ENCODE measurements at places on chromosomes 3 and 15.
A peak's percentile ranks its signal among the peaks of the same experiment; 100 is the strongest.

DNA sequence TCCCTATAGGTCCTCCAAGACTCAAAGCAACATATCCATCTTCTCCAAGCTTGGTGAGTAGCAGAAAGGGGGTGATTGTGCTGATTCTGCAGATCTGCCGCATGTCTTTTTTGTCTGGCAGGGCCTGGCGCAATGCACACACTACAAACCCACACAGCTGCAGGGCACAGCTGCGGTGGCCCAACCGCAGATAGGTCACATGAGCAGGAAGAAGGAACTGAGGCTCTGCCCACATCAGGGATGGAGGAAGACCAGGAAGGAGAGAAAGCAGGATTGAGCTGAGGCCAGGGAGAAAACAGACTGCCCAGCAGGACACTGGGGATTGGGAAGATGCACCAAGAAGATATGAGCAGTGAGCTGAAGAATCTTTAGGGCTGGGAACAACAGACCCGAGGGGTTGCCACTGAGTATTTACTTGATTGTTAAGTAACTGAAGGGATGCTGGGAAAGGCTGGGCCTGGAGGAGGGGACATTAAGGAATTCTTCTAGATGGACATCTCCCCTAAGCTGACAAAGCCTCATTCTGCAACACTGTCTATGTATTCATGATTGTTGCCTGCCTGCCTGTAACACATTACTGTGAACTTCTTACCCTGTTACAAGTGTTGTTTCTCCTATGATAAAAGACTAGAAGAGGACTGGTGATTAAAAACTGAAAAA, 126.7 kb downstream of the MYLK start:
- no peak for DNase-seq

DNA sequence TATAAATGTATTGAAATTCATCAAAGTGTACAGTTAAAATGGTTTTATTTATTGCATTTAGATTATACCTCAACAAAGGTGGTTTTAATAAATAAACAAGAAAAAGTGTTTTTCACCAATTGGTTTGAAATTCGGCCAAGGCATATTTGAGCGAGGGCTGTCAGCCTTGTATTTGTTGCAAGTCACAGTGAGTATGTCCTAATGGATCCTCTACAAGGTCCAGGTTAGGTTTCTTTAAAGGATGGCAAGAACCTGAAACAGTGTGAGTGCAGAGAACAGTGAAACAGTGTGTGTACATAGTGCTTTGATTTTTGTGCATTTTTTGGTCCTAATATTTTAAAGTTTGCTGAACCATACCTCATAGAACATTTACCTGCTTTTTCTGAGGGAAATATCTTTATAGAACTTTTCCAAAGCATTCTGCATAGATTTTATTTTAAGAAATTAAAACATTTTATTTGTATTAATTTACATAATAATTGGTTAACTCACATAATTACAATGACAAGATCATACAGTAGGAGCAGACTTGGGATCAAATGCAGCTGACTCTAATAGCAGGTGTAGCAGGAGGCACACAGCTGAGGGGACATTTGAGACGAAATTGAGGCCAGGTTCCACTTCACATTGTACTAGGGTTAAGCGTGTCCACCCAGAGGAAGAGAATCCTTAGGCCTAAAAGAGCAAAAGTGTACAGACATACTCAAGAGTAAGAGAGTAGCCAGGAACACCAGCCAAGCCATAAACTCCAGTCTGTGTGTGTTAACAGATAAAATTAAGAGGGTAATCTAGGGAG, 428.8 kb upstream of the TPRG1 start:
- no peak for DNase-seq

- DNase-seq = no peak
Measured at GRCh38 chr3:41080141-41080540, 119.2 kb upstream of the CTNNB1 start.

GRCh38 chr3:52246728-52247408, 1.3 kb downstream of the PPM1M start:
- no peak for DNase-seq

DNA sequence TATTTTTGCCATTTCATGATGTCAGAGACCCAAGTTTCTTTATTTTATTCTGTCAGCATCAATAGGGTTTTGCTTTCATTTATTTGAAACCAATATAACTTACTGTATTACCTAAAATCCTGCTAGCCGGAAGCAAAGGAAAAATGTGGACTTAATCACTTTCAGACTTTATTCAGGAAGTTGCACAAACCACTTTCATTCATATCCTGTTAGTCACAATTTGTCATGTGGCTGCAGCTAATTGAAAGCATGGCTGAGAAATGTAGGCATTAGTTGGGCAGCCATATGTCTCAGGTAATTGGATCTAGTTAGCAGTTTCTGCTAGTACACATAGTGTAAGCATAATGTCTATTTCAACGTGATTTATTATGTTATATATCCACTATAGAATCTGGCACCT, 462.3 kb upstream of the SGO1 start:
- no peak for DNase-seq

DNA sequence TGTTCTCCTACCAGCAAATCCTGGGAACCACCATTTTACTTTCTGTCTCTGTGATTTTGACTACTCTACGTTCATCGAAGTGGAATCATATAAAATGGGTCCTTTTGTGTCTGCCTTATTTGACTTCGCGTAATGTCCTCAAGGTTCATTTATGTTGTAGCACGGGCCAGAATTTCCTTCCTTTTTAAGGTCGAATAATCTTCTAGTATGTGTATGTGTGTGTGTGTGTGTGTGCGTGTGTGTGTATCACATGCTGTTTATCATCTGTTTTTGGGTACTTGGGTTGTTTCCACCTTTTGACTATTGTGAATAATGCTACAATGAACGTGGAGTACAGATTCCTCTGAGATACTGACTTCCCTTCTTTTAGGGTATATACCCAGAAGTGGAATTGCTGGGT, 35.3 kb downstream of the STARD5 start:
- no peak for DNase-seq

DNA sequence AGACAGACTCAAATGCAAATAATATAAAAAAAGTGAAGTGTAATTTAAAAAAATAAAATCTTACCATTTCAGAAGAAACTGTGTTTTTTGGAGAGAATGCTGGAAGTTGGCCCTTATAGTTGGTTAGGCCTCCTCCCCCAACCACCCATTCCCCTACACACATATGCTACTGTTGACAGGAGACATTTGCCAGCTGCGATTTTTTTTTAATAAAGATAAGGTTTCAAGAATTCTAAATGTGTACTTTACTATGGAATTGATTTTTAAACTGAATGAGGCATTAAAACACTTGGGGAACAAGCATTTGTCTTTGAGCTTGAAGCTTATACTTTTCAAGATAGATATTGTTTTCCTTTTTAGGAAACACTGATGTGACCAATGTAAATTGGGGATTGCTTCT, 4.4 kb upstream of the SSR3 start:
- no peak for DNase-seq

GRCh38 chr3:83093222-83093572, 1331.8 kb upstream of the GBE1 start:
- no peak for DNase-seq

DNA sequence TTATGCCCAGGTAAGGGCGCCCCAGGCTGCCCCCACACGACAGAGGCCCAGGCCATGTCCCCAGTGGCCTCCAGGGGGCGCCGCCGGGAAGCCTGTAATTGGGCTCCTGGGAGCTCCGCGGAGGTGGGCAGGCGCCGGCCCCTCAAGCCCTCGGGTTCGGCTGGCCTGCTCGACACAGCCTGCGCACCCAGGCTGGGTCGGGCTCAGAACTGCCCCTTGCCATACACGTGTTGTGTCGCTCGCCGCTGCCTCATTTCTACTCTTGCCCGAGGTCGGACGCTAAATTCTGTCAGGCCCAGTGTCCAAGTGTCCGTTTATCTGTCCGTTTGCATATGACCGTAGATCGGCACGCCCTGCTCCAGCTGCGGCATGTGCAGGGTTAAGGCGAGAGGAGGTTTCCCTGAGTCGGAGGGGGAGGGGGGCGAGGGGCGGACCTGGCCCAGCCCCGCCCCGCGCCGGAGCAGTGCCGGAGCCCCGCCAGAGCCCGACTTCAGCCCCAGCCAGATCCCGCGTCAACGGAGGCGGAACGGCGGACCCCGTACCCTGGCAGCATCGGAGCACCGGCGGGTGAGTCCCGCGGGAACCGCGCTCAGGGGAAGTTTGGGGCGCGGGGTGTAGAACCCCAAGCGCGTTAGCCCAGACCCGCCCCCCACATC, at the start of gene KLHDC8B:
TSS of gene KLHDC8B (plus strand) at position 480 of the 656 bp plus-strand sequence. CDS start 1,172 bp downstream, outside the sequence.
- DNase-seq = peak; percentile 96

GRCh38 chr3:64961301-64961700, 273.5 kb upstream of the ADAMTS9 start:
- no peak for DNase-seq

GRCh38 chr3:25902586-25902985, 112.7 kb downstream of the OXSM start:
- DNase-seq = no peak

DNA sequence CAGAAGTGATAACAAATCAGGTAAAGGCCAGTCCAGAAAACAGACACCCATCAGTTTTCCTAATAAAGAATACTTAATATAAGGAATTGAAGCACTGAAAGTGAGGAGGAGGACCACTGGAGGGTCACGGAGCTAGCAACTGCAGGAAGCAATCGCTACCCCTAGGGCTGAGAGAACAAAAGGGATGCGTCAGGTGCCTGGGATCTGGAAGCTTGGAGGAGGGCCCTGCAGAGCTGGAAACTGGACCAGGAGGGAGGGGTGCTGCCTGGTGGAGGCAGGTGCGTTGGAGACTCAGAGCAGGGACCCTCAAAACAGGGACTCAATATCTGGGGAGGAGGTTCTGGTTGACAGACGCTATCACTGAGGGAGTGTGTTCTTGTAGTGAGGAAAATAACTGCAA, 308.1 kb upstream of the RASGRP1 start:
- no peak for DNase-seq

DNA sequence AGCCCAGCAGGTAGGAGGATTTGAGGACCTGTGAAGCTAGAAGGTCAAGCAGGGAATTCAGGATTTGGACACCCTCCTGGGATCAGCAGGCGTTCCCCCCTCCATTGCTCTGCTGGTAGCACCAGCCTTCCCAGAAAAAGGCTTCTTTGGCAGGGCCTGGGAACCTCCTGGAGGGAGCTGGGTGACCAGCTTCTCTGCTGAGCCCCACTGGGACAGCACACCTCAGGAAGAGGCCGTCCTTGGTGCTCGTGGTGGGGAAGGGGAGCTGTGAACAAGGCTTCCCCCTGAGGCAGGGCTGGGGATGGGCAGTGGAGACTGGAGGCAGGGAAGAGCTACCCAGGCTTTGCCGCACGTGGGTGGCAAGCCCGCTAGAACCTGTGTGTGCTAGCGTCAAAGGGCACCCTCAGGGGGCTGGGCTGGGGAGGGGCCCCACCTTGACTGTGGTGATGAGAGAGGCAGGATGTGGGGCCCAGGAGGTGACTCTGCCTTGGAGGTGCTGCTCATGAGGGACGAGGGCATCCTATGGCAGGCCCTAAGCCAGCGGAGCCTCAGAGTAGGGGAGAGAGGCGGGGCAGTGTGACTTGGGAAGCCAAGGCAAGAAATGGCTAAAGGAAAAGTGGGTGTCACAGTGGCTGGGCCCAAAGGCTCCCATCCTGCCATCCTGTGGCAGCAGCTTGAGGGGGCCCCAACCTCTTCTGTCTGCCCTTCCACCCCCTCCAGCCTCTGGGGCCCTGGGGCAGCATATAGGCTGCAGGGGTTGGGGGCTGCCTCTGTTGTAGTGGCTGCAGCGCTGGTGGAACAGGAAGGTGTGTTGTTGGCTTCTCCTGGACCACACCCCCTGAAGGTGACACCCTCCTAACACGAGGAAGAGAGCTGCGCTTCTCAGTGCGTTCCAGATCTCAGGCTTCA, 20.7 kb downstream of the KLF13 start:
- DNase-seq = no peak

DNA sequence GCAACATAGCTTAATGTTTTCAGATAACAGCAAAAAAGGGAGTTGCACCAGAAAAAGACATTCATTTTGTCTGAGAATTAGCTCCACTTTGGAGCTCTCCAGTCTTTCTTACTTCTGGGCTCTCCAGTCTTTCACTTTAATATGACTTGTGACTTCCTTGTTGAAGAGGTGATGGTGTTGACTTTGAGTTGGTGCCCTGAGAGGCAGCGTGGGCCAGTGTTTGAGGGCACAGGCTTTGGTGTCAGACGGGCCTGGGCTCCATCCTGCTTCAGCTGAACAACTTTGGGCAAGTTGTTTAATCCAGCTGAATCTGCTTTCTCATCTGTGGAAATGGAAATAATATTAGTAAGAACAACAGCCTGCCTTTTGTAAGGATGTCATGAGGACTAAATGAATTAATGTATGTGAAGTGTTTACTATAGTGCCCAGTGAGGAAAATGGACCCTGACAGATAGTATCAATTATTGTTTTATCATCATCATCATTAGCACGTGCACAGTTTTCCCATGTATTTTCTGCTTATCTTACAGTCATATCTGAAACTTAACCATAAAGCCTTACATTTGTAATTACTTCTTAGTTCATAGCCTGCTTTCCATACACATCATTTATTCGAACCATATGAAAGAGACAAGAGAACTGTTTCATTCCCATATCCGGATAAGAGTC, 108.4 kb downstream of the PDE8A start:
- DNase-seq = no peak

GRCh38 chr3:125079675-125080045, 23.9 kb upstream of the HEG1 start:
- no peak for DNase-seq

DNA sequence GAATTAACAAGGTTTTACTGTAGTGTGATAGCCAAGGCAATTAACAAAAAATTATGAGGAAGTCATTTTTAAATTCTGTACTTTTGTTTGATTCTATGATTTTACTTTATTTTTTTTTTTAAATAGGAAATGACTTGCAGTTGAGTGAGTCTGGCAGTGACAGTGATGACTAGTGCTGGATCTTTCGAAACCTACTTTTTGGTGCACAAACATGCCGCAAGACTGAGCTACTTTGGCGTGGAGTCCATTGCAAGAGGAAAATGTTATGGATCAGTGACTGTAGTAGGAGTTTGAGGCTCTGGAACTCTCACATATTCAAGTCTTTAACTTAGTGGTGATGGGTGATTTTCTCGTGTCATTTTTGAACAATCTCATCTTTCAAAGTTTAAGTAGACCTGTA, 11.6 kb downstream of the EAF1 start:
- DNase-seq = no peak

GRCh38 chr15:58627701-58628100, 121.8 kb downstream of the ADAM10 start:
- no peak for DNase-seq

- DNase-seq = peak; percentile 47
Measured at GRCh38 chr3:4687167-4687566, 194.0 kb downstream of the ITPR1 start.

DNA sequence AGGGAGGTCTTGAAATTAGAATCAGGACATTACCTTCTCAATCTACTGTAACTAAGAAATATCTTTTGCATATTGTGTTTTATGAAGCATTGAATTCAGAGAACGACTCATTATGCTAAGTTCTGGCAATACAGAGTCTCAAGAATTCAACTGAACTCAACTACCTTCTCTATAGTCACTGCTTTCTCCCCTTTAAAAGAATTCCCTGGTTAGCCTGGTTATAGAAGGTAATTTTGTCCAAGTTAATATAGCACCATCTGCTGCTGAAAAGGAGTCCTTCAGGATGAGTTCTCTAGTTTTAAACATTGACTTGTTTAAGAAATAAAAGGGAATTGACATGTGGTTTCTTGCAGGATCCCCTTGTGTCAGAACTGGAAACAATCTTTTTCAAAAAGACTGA, 60.2 kb downstream of the IL16 start:
- no peak for DNase-seq
